ENCODE measurements at places on chromosomes 11 and 22.

DNA sequence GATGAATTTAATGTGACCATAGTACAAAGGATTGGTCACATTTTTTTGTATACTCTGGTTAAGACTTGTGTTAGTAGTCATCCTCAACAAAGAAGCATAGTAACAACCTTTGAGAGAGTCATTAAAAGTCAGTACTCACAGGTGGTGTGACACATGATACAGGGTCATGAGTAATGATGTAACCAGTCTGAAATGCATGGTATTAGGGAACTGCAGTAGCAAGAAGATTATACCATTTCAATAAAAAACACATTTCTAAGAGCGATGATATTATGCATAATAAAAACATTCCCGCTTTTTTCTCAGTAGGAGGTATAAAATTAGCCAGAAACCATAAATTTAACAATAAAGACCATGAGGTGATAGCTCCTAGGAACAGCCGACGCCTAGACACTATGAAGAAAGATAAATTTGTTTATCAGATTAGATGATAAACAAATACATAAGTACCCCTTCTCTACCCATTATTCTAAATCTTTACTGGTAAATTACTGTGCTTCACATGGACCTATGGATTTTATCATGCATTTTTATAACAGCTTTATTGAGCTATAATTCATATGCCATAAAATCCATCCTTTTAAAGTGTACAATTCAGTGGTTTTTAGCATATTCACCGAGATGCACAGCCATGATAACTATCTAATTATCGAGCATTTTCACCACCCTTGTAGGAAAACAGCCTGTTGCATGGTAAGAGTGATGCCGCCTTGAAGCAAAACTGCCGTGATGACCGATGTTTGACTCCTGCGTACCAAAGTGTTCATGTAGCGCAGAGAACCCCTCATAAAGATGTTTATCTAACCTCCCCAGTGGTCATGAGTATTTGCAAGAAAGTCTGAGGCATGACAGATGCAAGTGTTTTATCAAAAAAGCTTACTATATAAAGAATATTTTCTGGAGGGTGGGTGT is 41.8 kb downstream of the TMPRSS5 start:
- no peaks in the 10 kb centered on the region for H3K36me3 ChIP-seq
- no peaks in the 10 kb centered on the region for H3K27me3 ChIP-seq
- no peak overlapping the region for H3K4me3 ChIP-seq
- peaks cover 1% of the 10 kb centered on the region for H3K4me1 ChIP-seq
- no peak for DNase-seq

DNA sequence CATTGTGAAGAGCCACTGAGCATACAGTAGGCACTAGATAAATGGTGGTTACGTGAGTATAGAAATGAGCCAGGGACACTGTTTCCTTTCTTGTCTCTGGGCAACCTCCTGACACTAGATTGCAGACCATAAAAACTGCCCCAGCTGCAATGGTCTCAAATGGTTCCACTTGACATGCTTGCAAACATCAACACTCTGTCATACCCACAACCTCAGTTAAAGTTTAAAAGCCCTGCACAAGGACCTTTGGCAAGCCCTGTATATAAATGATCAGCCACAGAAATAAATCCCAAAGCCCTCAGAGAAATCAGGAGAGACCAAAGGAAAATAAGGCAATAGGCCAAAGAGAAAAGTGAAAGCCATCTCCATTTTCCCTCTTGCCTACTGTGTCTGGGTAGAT is 20.7 kb downstream of the PLEKHA7 start:
- H3K36me3 ChIP-seq, result no peaks in the 10 kb centered on the region
- no peaks in the 10 kb centered on the region for H3K27me3 ChIP-seq
- no peak overlapping the region for H3K27ac ChIP-seq
- no peak for DNase-seq
- no peaks in the 10 kb centered on the region for H3K4me1 ChIP-seq

- no peaks in the 10 kb centered on the region for H3K27me3 ChIP-seq
- no peaks in the 10 kb centered on the region for H3K36me3 ChIP-seq
- H3K4me1 ChIP-seq, result peaks cover 1% of the 10 kb centered on the region
- no peak overlapping the region for H3K4me3 ChIP-seq
- no peak for DNase-seq
- no peak overlapping the region for H3K27ac ChIP-seq
Observed at GRCh38 chr22:50576806-50577696, 1.2 kb downstream of the CPT1B start.

DNA sequence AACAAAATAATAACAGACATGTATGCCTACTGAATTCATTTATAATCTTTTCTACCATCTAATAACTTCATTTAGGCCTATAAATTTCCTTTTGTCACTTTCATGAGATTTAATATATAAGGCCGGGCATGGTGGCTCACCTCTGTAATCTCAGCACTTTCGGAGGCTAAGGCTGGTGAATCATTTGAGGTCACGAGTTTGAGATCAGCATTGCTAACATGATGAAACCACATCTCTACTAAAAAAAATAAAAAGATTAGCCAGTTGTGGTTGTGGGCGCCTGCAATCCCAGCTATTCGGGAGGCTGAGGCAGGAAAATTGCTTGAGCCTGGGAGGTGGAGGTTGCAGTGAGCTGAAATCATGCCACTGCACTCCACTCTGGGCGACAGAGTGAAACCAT is 14.2 kb upstream of the NTM start:
- DNase-seq, result no peak
- H3K36me3 ChIP-seq, result no peaks in the 10 kb centered on the region
- no peak overlapping the region for H3K27ac ChIP-seq
- no peaks in the 10 kb centered on the region for H3K27me3 ChIP-seq
- no peak overlapping the region for H3K4me3 ChIP-seq
- peaks cover 7% of the 10 kb centered on the region for H3K4me1 ChIP-seq

DNA sequence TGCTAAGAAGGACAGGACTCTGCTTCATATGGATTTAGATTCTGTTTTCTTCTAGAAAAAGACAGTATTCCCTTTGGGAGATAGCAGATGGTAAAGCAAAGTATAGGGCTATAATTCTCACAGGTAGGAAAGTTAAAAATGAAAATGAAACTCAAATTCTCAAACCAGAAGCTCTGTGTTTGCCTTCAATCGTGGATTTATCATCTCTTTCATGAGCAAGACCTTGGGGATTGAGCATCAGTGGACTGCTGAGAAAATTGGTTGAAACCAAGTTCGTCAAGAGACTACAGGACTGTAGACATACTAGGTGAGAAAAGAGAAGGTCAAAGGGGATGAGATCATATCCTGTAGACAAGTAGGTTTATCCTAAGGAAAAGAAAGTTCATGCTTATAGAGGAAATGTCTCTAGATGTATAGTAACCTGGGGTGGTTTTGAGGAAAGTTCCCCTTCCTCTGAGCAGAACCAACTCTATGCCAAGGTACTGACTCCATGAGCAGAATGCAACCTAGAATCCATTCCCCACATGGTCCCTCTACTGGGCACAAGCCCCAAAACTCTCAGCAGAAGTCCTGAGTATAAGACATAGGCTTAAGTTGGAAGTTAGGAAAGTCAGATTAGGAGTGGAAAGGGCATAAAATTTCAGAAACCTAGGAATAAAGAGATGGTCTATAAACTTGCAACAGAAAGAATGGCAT is 46.5 kb downstream of the SLC5A12 start:
- H3K4me1 ChIP-seq, result no peaks in the 10 kb centered on the region
- H3K27me3 ChIP-seq, result no peaks in the 10 kb centered on the region
- no peak for DNase-seq
- H3K4me3 ChIP-seq, result no peak overlapping the region
- no peaks in the 10 kb centered on the region for H3K36me3 ChIP-seq
- no peak overlapping the region for H3K27ac ChIP-seq

DNA sequence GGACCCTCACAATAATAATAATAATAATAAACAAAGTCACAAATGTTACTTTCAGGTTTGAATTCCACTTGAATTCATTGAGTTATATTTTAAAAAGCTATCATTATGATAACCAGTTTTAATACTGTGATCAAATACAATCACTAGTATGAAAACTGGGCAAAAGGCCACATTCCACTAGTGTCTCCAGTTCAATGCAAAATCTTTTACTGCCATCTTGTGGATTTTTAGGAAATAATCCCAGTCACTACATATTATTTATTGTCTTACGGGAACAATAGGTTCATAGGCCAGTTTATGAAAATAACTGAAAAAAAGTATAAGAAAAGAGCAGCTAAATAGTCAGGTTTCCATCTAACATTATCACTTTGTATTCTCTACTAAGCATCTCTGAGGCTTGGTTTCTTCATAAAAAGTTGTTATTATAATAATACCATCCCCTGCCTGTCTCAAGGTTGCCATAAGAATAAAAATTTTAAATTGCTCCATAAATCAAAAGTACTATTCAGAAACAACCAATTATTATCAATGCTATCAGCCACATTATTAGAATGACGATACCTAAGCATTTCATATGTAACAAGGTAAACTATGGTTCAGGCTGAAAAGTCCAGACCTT is 533.9 kb upstream of the CCDC90B start:
- no peak overlapping the region for H3K27ac ChIP-seq
- H3K4me1 ChIP-seq, result no peaks in the 10 kb centered on the region
- H3K27me3 ChIP-seq, result no peaks in the 10 kb centered on the region
- H3K4me3 ChIP-seq, result no peak overlapping the region

DNA sequence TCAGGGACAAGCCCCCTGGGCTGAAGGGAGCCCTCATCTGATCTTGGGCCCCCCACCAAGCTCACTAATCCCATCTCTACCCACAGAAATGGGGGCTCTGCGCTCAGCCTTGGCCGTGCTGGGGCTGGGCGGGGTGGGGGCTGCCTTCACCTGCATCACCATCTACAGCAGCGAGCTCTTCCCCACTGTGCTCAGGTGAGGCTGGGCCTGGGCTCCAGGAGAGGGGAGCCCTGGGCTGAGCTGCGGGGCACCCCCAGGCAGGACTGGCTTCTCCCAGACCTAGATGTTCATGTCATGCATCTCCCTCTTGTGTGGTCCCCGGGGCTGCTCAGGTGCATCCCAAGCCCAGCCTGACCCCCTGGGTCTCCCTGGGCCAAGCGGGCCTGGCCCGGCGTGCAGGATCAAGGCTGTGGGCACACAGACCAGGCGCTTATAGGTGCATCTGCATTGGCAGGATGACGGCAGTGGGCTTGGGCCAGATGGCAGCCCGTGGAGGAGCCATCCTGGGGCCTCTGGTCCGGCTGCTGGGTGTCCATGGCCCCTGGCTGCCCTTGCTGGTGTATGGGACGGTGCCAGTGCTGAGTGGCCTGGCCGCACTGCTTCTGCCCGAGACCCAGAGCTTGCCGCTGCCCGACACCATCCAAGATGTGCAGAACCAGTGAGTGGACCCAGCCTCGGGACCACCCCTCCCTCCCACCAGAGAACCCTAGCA is 9.4 kb downstream of the SLC22A12 start:
- no peaks in the 10 kb centered on the region for H3K36me3 ChIP-seq
- H3K27ac ChIP-seq, result no peak overlapping the region
- no peaks in the 10 kb centered on the region for H3K27me3 ChIP-seq
- H3K4me1 ChIP-seq, result peaks cover 1% of the 10 kb centered on the region

DNA sequence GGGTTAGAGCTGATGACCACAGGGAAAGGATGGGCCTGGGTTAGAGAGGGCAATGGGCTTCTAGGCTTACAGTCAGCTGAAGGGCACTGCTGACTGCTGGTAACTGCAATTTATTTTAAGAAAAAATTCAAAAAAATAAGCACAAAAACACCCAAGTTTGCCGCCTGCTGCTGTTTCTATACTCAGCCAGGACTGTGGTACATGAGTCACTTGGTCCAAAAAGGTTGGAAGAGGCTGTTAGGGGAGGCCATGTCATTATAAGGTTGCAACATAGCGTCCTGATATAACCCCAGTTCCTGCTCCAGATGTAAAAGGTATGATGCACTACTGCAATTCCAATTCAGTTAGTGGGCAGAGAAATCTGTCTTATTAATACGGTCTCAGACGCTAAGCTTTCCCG is 98.9 kb downstream of the ETS1 start:
- H3K4me3 ChIP-seq, result no peak overlapping the region
- DNase-seq, result no peak
- H3K36me3 ChIP-seq, result no peaks in the 10 kb centered on the region
- H3K27ac ChIP-seq, result no peak overlapping the region
- H3K27me3 ChIP-seq, result no peaks in the 10 kb centered on the region
- H3K4me1 ChIP-seq, result no peaks in the 10 kb centered on the region

DNA sequence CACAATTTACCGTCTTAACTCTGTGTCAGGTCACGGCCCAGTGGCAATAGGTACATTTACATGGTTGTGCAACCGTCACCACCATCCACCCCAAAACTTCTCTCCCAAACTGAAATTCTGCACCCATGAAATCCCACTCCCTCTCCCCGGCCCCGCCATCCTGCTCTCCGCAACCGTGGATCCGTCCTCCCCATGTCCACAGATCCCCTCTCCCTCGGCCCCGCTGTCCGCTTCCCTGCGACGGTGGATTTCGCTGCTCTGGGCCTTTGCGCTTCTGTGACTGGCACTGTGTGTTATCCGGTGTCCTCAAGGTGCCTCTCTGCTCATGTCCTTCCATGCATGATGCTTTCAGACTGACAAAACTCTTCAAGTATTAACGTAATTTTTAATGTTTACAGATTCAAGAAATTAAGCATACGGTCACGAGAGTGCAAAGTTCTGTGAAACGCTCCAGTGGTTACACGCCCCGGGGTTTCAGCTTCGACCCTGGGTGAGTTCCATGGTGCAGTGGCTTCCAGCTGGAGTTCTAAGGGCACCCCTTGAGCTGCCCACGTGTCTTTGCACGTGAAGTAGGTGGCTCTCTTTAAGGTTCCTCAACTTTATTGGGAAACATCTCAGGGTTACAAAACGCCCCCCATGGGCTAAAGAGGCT is 76.4 kb downstream of the KCNQ1 start:
- no peak overlapping the region for H3K27ac ChIP-seq
- no peak overlapping the region for H3K4me3 ChIP-seq
- DNase-seq, result no peak
- H3K27me3 ChIP-seq, result peaks cover 2% of the 10 kb centered on the region
- H3K4me1 ChIP-seq, result no peaks in the 10 kb centered on the region
- H3K36me3 ChIP-seq, result no peaks in the 10 kb centered on the region

DNA sequence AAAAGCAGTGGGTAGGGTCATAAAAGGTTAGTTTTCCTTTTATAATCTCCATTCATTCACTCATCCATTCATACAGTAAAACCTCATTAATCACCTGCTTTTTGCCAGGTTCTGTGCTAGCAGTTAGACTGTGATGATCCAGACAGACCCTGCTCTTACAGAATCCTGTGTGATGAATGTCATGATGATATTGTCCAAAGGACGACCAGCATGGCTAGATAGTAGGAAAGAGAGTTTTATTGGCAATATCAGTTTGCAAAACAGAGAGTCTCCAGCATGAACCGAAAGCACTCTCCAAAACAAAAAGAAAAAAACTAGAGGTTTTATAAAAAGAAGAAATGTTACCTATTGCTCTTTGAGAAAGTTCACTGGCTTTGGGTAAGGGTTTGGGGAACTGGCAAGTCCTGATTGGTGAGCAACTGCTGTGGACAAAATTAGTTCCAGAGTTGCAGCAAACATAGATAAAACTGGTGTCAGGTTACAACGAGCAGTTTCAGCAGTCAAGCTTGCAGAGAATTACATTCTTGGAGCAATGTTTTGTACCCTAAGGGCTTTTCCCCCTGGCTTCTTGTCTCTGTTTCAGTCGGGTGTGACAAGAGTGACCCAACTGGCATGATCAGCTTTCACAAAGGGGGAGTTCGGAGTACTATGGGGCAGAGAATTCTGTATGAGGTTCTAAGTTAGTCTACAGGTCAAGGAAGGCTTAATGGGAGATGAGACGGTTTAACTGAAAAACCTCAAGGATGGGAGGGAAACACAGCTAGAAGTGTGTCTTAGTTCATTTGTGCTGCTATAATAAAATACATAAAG is 58.3 kb downstream of the HSD17B12 start:
- H3K27me3 ChIP-seq, result no peaks in the 10 kb centered on the region
- no peak for DNase-seq
- no peak overlapping the region for H3K4me3 ChIP-seq
- H3K4me1 ChIP-seq, result peaks cover 5% of the 10 kb centered on the region

GRCh38 chr11:70873736-70874412 is 378.5 kb downstream of the SHANK2 start:
- peaks cover 16% of the 10 kb centered on the region for H3K4me1 ChIP-seq
- no peak overlapping the region for H3K4me3 ChIP-seq
- no peaks in the 10 kb centered on the region for H3K27me3 ChIP-seq
- H3K27ac ChIP-seq, result no peak overlapping the region

Measured in iPS DF 6.9 (cell line).